ENCODE measurements at places on chromosomes 12 and 14. TPM values are rescaled to one million over a fixed set of nuclear protein-coding genes. Genes with fewer than 3 reads are reported as not detected.

DNA sequence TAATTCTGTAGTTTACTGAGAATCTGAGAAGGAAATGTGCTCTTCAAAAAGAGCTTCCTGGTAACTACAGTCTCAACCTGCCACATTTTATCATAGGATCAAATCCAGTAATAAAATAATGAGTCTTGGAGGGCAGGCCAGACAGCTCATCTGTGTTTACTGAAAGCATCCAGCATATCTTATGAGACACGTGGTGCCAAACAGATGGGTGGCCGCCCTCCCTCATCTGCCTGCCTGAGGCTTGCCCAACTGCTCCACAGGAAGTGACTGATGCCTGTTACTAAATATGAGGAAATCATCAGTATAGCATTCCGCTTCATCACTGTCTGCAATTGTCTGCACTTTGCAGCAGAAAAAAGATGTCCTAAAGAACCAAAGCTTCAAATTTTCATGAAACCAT, 13.5 kb downstream of the DHRS7 start:
- DNase-seq: peak; percentile 86

DNA sequence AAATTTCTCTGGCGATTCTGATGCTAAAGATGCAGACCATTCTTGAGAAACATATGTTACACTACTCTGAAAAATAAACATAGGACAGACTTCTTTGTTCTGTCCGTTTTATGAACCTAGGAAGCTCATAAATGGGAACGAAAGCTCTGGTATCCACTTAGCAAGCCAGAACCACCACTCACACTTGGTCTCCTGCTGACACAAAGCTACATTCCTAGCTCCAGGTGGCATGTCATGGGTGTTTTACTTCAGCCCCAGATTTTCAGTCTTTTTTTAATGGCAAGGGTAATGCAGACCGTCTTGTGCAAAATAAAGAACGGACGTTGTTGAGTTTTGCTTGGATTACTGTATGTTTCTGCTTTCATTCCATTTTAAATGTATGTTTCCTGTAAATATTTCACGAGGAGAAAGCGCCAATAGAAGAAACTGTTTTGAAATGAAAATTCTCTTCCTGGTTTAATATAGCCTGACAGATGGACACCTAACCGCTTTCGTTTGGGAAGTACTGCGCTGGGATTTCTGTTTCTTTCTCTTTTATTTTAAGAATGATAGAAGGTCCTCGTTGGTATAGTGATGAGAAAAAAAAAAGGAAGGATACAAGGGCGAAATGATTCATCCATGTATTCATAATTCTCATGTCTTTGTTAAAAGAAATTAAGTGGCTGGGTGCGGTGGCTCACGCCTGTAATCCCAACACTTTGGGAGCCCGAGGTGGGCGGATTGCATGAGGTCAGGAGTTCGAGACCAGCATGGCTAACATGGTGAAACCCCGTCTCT, 871 bp upstream of the COQ5 start:
- DNase-seq: peak; percentile 19

GRCh38 chr12:124928095-124928911, 13.9 kb upstream of the UBC start:
- peak; percentile 65 for DNase-seq

- DNase-seq: no peak
Measured at GRCh38 chr14:23464700-23465099, 4.8 kb upstream of the NGDN start.

- DNase-seq: no peak
Measured at GRCh38 chr12:46354111-46354801, 18.3 kb downstream of the SLC38A2 start.

DNA sequence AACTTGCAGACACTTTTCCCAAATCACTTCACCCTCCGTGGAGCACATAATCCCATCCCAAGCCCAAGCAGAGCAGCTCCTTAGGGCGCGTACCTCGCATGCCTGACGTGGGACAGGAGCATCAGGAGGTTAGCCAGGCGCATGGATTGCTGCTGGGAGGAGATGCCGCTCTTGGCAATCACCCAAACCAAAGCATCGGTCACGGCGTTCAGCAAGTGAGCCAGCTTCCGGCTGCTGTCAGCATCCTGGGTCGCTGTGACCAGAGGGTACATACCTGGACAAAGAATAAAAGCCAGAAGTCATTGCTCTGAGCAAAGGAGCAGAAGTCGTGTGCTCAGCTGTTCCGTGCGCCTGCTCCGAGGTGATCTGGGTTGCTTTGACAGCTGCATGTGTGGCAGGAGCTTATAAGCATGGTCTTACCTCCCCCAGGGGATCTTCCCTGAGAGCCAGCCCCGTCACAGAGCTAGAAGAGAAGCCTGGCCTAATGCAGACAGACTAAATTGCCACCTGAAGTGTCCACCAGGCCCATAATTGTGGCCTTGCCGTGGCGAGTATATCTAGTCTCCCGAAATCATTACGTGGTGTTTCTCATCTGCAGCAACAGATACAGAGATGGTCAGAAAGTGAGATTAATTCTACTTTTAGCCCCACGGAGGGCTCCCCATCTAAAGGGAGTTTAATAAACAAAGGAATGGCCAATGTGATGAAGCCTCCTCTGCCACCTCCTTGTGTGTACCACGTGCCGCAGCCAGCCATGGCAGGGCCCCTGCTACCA, 59.1 kb downstream of the ESR2 start:
- no peak for DNase-seq

DNA sequence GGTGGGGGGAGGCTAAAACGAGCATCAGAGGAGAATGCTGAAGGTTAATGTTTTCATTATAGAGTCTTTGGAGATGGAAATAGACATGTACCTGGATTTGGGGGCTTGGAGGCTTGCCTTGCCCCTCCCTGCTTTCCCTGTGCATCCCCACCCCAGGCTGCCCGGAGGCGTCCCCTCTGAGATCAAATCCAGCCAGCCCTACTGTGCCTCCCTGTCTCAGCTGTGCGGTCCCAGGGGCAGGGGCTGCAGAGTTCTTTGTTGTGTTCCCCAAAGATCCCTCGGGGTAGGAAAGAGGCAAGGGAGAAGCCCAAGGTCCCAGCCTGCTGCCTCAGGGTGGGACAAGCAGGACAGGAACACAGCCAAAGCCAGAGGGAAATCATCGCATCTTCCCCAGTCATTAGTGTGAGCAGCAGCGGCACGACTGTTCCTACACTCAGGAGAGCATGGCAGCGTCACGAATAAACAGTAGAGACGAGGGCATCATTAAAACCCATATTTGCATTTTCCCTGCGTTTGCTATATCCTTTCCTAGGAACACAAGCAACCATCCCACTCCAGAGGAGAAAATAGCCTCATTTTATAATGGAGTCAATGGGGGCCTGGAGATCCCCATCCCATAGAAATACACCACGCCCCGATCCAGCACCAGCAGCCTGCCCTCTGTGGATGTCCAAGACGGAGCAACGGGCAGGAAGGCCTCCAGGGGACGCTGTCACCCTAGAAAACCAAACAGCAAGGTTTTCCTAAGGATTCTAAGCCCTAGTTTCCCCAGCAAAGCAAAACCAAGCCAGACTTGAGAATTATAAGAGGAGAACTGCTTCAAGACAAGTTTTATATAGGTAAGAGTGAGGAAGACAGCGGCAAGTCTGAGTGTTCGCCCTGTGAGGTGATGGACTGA, 32.4 kb downstream of the ANO2 start:
- DNase-seq: no peak

GARIN6 gene
- not detected for total RNA-seq
